ENCODE measurements at places on chromosomes 6 and 20.

- DNase-seq, result no peak
Measured at GRCh38 chr6:33721508-33721907, 10.0 kb upstream of the UQCC2 start.

DNA sequence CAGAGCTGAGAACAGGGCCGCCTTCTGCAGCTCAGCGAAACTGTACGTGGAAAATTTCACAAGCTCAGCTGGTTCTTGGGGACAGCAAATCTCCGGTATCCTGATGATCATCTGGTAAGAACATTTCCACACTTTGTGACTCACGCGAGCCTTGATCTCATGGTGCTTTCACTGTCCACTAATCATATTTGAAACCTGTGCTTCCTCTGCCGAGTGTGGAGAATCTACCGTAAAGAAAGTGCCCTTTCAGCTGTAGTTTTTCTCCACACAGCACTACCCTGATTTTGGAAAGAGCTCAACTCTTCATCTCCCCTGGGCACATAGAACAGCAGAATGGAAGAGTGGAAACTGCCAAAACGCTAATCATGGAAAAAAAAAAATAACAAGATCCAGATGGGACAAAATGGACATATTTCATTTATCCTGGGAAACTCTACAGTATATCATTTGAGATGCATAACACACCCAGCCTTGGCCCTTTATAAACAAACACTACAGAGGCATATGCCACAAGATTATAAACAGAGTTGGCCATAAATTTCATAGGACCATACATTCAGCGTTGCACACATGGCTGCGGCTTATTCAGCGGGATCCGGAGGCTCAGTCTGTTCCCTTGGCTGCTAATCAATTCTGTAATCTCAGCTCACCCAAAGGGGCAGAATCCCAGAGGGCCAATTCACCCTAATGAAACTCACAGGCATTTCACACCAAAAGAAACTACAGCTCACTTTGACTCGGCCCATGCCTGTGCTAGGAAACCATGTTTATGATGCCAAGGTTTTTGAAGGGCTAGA, 434.5 kb downstream of the HDGFL1 start:
- no peak for DNase-seq

DNA sequence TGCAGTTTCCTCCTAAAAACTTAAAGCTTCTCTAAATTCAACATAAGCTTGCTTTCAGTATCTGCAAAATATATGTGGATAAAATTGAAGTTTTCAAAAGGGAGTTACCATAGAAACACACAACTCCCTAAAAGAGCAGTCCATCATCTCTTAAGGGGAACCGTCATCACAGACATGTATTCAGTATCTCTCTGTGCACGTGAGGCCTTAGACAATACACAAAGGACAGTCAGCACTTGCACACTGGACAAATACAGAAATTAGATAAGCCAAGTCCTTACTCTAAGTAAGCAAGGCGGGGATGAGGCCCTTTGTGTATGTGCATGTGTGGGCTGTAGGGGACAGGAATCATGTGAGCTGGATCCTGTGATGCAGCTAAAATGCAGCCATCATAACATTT, 136.6 kb downstream of the BACH2 start:
- no peak for DNase-seq

DNA sequence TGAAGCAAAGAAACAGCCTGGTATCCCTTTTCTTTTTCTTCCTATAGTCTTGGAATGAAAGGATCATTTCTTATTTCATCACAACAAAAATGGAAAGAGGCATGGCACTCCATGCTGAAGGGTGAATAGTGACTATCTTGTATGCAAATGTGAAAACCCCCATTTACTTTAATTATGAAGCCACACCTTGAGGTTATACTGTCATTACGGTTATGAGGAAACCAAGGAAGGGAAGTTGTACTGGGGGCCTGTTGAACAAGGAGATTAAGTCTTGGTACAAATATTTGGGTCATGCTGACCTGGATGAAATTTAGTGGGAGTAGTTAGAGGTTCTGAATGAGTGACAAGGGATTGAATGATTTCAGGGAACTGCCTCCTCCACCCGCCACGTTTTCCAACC, 8.7 kb upstream of the STXBP5 start:
- no peak for DNase-seq

GRCh38 chr20:35316086-35316485, 23.9 kb upstream of the FAM83C start:
- DNase-seq, result no peak

GRCh38 chr6:109164331-109164730, 69.0 kb downstream of the CEP57L1 start:
- no peak for DNase-seq

GRCh38 chr6:107202876-107203468, 87.7 kb upstream of the BEND3 start:
- DNase-seq, result no peak

Data from activated CD8-positive, alpha-beta memory T cell treated with anti-CD3 and anti-CD28 coated beads for 24 hours (primary cell).